ENCODE measurements at places on chromosomes 2 and 18.

- DNase-seq, result no peak
Observed at GRCh38 chr2:68482296-68482820, 15.0 kb downstream of the APLF start.

DNA sequence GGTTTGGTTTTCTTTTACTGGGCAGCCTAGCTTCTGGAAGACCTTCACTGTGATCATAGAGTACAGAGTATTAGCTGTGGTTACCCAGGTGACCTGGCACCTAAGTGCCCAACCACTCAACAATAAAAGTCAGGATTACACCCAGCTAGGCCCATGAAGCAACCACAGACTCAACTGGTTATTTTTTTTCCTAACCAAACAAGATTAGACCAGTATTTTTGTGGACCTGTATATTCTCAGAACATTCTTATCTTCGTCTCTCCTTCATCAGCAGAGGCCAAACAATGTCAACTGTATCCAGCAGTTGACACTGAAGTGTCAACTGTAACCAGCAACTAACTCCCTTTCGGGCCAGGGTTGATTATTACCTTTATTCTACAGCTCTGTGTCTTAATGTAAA lies 289.2 kb upstream of the SLC39A10 start:
- no peak for DNase-seq

GRCh38 chr2:190529486-190530247 lies 4.9 kb downstream of the NEMP2 start:
- no peak for DNase-seq

DNA sequence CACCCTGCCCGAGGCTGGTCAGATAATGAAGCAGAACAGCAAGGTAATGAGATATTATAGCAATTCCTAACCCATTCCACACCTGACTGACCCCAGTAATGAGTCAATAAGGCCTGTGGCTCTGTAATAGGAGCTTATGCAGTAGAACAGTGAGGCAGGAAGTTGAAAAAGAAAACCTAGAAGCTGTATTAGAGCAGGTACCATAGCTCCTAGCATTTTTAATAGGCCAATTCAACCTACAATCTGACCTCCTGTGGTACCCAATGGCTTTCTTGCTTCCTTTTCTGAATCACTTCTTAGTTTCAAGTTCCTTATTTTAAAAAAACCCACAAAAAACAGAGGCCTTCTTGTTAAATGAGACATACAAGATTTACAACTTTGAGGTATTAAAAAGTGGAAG lies 43.6 kb upstream of the MAP2 start:
- no peak for DNase-seq

DNA sequence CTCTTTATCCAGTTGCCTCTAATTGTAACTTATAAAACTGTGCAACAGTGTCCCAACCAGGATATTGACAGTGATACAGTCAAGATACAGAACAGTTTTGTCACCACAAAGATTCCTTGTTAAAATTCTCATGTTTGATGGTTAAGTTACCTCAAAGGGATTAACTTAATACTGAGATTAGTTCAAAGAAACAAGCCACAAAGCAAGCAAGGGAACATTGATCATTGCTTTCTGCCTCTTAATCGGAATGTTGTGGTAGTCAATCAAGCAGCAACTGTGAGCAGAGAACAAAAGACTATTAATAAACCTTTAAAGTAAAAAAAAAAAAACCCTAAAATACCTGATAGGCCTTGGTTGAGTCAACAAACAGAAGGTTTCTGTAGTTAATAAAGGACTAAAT lies 352.3 kb downstream of the PARD3B start:
- no peak for DNase-seq

- no peak for DNase-seq
Observed at GRCh38 chr2:23545396-23545795, 160.4 kb downstream of the KLHL29 start.

DNA sequence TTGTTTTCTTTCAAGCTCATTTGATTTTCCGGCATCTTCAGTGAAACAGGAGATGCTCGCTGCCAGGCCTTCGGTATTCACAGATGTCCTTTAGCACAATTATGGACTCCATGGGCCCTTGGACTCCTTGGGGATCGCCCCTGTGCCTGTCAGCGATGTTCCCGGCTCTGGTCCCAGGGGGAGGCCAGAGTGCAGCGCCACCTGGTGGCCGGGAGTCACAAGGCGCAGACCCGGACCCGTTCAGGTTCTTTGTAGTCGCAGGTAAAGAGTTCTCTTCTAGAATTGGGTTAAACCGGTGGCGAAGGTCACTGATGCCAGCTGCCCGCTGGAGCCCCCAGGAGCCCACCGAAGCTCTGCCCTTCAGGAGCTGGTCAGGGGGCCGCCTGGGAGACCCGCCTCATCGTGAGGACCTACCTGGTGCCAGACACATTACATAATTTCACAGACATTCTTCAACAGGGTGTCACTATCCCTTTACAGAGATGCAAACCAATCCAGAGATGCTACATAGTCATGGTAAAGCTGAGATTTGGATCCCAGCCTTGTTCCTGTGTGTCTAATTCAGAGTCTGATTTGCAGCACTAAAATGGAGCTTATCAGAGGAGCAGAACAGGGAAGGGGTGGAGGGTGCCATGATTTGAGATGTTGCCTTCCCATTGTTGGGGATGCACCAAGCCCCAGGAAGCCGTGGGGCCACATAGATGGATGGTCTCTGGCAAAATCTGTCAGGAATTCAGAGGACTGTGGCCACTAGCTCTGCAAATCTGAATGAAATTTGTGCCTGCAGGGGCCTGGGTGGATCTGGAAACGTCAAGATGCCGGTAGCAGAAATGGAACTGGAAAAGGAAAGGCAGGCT lies 6.0 kb upstream of the INPP5D start:
- DNase-seq, result peak; percentile 68

DNA sequence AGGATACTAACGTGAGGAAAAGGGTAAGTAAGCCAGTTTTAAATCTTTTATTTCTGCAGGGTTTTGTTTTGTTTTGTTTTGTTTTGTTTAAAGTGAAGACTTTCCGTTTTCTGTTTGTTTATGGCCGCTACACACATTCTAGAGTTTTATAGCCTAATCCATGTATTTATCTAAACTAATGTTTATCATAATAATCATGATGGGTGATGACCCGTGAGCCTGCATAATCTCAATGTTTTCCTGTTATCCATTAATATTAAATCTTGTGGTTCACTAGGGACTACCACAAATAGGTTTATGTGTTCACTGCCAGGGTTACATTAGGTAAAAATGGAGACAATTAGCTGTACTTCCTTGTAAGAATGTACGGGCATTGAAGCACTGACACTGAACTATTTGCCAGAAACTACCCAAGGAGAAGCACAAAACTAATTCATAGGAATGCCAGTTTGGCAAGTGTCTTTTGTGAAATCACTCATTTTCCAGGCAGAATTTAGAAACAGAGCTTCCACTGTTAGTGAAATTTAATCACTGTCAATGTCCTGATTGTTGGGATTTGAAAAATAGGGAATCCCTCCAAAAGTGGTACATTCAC lies 574.8 kb downstream of the LRP1B start:
- no peak for DNase-seq

GRCh38 chr2:48496849-48497248 lies 33.1 kb upstream of the STON1 start:
- DNase-seq, result no peak

- no peak for DNase-seq
Observed at GRCh38 chr2:85501248-85501647, 37.7 kb upstream of the MAT2A start.

GRCh38 chr2:127608061-127609030 lies 37.6 kb upstream of the GPR17 start:
- DNase-seq, result no peak

- no peak for DNase-seq
Observed at GRCh38 chr18:57075716-57076400, 71.0 kb upstream of the BOD1L2 start.

DNA sequence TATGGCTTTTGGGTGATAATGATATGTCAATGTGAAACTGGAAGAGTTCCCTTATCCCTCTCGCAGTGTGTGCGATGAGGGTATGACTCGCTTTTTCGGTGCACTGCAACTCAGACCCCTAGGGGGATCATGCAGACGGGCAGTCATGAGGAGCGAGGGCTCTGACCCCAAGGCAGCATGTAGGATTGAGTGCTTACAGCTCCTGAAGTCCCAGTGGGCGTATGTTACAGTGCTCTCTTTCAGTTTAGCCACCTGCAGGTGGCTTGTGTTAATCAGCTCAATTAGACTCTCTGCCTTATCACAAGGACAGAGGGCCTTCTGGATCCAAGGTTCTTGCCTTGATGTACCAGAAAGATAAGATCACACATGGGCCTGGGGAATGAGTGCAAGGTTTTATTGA lies 1269.9 kb upstream of the GYPC start:
- no peak for DNase-seq

All from naive thymus-derived CD4-positive, alpha-beta T cell (primary cell).